Cerebellum (tissue), 4 donors: ENCODE measurements at places on chromosomes 13 and 19. TPM values are rescaled to one million over a fixed set of nuclear protein-coding genes. Genes with fewer than 3 reads are reported as not detected.
A peak's percentile ranks its signal among the peaks of the same experiment; 100 is the strongest.

Gene MAP2K7
- total RNA-seq, result 8.5 TPM

DNA sequence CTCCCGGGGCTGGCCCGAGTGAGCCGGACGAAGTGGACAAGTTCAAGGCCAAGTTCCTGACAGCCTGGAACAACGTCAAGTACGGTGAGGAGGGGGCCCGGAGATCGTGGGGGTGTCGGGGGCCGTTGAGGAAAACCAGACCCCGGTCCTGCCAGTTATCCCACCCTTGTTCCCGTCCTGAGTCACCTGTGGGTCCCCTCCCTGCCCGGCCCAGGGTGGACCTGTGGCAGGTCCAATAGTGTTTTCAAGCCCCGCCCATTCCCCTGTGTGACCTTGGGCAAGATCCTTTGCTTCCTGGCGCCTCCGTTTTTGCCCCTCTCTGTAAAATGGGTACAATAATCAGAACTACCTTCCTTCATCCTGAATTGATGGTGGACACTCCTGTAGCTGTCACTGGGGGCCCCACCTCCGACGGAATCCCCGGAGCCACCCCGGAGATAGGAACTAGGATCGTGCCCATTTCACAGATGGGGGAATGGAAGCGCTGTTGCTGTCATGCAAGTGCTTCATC is 593 bp downstream of the ATG4D start:
- DNase-seq, result peak; percentile 42

- no peak for DNase-seq
These were observed 22.2 kb downstream of the FAM187B start for GRCh38 chr19:35206379-35206778.

Gene ATP7B
- total RNA-seq, result 22.4 TPM
